Progenitor cell of endocrine pancreas (in vitro differentiated cells): ENCODE measurements at places on chromosomes 5 and 9.

DNA sequence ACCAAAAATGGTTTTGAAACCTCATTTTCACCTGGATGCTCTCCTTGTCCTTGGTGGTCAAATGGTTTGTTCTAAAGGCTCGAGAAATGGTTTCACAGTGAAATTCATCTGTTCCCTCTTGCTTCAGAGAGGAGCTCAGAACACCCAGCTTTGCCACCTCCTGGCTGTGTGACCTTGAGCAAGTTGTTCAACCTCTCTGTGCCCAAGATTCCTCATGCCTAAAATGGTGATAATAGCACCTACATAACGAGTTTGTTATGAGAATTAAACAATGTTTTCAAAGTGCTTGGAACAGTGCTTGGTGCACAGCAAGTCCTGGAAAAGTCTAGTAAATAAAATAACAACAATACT lies 6.5 kb upstream of the GADD45G start:
- no peak overlapping the region for H3K27ac ChIP-seq
- H3K4me3 ChIP-seq, result no peak overlapping the region
- H3K27me3 ChIP-seq, result peaks cover 38% of the 10 kb centered on the region
- no peaks in the 10 kb centered on the region for H3K36me3 ChIP-seq
- DNase-seq, result no peak

GRCh38 chr9:21334701-21335632 lies at the start of gene KLHL9:
Gene KLHL9 (minus strand): TSS chr9:21335404. CDS start chr9:21334859, 545 bp downstream.
- peaks cover 13% of the 10 kb centered on the region for H3K36me3 ChIP-seq
- H3K27me3 ChIP-seq, result peaks cover 3% of the 10 kb centered on the region
- H3K27ac ChIP-seq, result peak within 1 kb of the TSS; percentile 99

- H3K4me3 ChIP-seq, result no peak overlapping the region
- H3K36me3 ChIP-seq, result no peaks in the 10 kb centered on the region
- no peak overlapping the region for H3K27ac ChIP-seq
- H3K4me1 ChIP-seq, result peaks cover 37% of the 10 kb centered on the region
- no peak for DNase-seq
- H3K27me3 ChIP-seq, result no peaks in the 10 kb centered on the region
Measured at GRCh38 chr5:124231230-124231629, 515.2 kb downstream of the ZNF608 start.

GRCh38 chr5:1910081-1910760 lies 27.5 kb upstream of the IRX4 start:
- H3K27ac ChIP-seq, result no peak overlapping the region
- peaks cover 39% of the 10 kb centered on the region for H3K27me3 ChIP-seq
- DNase-seq, result no peak
- H3K4me3 ChIP-seq, result no peak overlapping the region
- H3K36me3 ChIP-seq, result no peaks in the 10 kb centered on the region

DNA sequence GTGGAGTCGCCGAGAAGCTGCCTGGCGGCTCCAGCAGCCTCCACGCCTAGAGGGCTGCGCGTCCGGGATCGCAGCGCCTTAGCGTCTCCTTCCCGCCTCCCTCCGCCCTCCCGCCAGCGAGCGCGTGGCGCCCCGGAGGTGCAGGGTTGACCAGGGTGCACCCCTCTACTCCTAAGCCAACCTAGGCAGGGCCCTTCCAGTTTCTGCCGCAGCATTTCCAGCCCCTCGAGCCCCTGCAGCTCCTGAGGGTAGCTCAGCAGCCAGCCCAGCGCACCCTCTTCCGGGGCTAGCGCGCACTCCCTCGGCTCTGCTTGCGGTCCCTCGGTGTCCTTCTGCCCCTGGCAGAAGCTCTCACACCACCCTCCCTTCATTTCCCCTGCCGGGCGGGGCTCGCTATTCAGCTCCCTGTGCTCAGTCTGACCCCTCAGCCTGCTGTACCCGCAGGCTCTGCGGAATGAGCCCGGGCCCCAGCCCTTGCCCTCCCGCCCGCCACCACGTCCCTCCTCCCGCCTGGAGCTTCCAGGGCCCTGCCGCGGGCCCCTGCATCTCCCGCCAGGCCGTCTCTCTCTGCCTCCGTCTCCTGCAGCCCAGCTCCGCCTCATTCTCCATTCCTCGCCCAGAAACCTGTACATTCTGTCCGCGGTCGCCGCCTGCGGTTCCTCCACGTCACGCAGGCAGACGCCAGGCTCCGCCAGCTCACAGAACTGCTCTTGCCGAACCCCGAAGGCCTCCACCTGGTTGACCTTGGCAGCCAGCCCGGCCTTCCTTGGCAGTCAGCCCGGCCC lies 61.8 kb downstream of the SPATA31C2 start:
- H3K4me3 ChIP-seq, result peak overlapping the region; percentile 79
- H3K4me1 ChIP-seq, result peaks cover 14% of the 10 kb centered on the region
- peak overlapping the region; percentile 90 for H3K27ac ChIP-seq
- peaks cover 3% of the 10 kb centered on the region for H3K27me3 ChIP-seq
- no peaks in the 10 kb centered on the region for H3K36me3 ChIP-seq

- no peak for DNase-seq
- H3K27ac ChIP-seq, result no peak overlapping the region
- peaks cover 26% of the 10 kb centered on the region for H3K36me3 ChIP-seq
- no peaks in the 10 kb centered on the region for H3K27me3 ChIP-seq
- H3K4me1 ChIP-seq, result no peaks in the 10 kb centered on the region
Measured at GRCh38 chr5:146463446-146463845, 16.3 kb downstream of the TCERG1 start.

- H3K36me3 ChIP-seq, result no peaks in the 10 kb centered on the region
- H3K4me3 ChIP-seq, result no peak overlapping the region
- no peak for DNase-seq
- peaks cover 92% of the 10 kb centered on the region for H3K27me3 ChIP-seq
- H3K4me1 ChIP-seq, result peaks cover 8% of the 10 kb centered on the region
Measured at GRCh38 chr5:88390096-88390441, 121.4 kb upstream of the TMEM161B start.

GRCh38 chr9:111149018-111149759 lies 110.9 kb upstream of the LPAR1 start:
- no peaks in the 10 kb centered on the region for H3K4me1 ChIP-seq
- no peak overlapping the region for H3K4me3 ChIP-seq
- no peaks in the 10 kb centered on the region for H3K27me3 ChIP-seq
- no peaks in the 10 kb centered on the region for H3K36me3 ChIP-seq
- no peak overlapping the region for H3K27ac ChIP-seq

DNA sequence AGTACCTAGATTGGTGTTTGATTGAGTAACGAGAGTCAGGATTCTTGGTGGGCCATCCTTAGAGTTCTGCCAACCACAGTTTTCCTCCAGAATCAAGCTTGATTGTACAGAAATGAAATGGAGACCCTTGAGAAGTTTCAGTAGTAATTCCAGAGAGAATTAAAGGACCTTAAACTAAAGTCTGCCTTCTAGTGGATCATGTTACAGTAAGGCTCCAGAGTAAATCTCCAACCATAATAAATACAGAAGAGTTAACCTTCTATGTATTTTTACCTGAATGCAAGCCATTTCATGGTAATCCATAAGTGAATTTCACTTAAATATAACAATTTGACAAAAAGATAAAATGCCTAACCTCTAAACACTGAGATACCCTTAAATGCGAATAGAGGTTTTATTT lies 53.0 kb upstream of the CNTLN start:
- peaks cover 13% of the 10 kb centered on the region for H3K4me1 ChIP-seq
- no peak for DNase-seq
- no peak overlapping the region for H3K4me3 ChIP-seq
- no peaks in the 10 kb centered on the region for H3K36me3 ChIP-seq
- no peaks in the 10 kb centered on the region for H3K27me3 ChIP-seq
- peak overlapping the region; percentile 53 for H3K27ac ChIP-seq

DNA sequence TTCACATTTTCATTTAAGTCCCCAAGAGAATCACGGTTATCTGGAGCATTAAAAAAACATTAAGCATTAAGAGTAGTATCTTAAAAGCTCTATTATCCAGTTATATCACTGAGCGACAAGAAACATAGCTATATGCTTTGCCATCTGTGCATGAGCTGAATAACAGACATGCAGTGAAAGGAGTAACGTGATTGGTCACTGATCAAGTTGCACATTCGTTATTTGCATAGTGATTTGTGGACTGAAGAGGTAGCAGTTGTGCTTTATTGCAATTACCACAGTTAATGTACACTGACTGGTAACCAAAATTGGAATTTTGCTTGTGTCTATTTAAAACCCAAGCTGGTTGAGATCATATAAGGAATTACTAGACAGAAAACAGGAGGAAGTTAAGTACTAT lies 107.4 kb downstream of the MCTP1 start:
- no peaks in the 10 kb centered on the region for H3K36me3 ChIP-seq
- H3K27ac ChIP-seq, result peak overlapping the region; percentile 15

DNA sequence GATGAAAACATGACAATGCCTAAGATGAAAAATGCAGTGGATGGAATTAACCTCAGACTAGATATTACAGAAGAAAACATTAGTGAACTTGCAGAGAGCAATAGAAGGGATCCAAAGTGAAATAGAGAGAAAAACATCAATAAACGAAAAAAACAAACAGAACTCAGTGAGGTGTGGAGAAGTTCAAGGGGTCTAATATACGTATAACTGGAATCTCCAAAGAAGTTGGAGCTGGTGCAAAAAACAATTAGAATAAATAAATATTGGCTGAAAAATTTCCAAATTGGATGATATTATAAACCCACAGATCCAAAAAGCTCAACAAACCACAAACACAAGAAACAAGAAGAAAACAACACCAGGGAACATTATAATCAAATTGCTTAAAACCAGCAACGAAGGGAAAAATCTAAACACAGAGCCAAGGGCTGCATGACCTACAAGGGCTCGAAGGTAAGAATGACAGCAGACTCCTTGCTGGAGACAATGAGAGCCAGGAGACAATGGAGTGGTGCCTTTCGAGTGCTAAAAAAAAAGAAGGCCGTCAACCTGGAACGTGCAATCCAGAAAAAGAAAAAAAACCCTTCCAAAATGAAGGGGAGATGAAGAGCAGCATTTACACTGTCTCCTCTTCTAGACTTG lies 11.8 kb downstream of the FAM163B start:
- peaks cover 1% of the 10 kb centered on the region for H3K36me3 ChIP-seq
- no peak overlapping the region for H3K4me3 ChIP-seq
- no peak overlapping the region for H3K27ac ChIP-seq
- DNase-seq, result no peak

DNA sequence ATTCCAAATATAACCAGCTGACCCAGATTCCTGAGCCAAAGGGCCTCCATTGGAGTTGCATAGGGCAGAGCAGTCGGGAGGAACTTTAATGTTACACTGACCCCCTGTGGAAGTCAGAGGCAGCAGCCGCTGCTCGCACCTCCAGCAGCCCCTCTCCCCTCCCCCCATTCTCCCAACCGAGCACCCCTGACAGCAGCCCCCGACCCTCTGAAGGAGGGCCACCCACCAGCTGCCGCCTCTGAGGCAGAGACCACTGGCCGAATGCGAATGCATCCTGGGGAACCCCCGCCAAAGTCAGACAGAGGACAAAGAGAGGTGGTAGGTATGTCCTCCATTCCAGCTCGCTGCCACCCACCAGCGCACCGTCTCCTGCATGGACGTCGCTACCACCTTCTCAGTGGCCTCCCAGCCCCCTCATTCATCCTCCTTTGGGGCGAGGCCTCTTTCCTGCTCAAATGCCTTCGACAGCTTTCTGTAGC lies 231.0 kb downstream of the CDK5RAP2 start:
- no peaks in the 10 kb centered on the region for H3K36me3 ChIP-seq
- no peak overlapping the region for H3K27ac ChIP-seq
- H3K4me1 ChIP-seq, result no peaks in the 10 kb centered on the region
- DNase-seq, result peak; percentile 42

DNA sequence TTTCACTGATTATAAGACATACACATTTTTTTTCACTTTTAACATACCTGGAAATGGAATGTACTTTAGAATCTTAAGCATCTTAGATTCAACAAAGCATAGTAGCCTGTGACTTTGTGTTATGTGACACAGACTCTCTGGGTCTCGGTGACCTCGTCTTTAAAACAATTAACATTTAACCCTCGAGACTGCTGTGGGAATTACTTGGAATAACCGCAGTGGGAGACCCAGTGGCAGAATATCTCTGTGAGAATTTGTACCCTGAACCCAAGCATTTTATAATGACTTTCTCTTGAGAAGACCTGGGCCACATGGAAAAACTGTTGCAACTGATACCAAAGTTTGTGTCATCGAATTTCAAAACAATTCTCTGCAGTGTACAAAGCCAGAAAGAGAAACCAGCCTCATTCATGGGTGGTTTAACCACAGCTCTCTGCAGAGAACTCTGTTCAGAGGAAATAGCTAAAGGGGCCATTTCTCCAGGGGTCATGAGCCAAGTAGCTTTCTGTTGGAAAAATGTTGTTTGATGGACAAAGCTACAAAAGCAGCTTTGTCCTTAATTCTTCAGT lies 10.0 kb upstream of the RETREG1 start:
- DNase-seq, result no peak
- H3K36me3 ChIP-seq, result no peaks in the 10 kb centered on the region
- no peaks in the 10 kb centered on the region for H3K4me1 ChIP-seq
- peaks cover 29% of the 10 kb centered on the region for H3K27me3 ChIP-seq
- H3K27ac ChIP-seq, result no peak overlapping the region

DNA sequence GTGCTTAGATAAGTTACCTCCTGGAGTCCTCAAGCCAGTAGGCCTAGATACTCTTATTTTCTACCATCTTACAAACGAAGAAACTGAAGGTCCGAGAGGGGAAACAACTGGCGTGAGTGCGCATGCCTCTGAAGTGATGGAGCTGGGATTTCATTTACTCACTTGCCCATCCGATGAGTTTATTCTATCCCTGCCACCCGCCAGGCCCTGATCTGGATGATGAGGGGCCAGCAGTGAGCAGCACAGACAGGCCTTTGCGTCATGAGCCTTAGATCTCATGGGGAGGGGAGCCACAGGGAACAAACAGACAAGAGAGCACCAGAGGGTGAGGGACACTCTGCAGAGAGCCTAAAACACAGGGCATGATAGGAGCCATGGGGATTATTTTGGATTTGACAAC lies 34.1 kb upstream of the SLC2A8 start:
- H3K27me3 ChIP-seq, result no peaks in the 10 kb centered on the region
- DNase-seq, result no peak
- H3K4me3 ChIP-seq, result no peak overlapping the region
- H3K4me1 ChIP-seq, result peaks cover 1% of the 10 kb centered on the region
- H3K36me3 ChIP-seq, result no peaks in the 10 kb centered on the region

DNA sequence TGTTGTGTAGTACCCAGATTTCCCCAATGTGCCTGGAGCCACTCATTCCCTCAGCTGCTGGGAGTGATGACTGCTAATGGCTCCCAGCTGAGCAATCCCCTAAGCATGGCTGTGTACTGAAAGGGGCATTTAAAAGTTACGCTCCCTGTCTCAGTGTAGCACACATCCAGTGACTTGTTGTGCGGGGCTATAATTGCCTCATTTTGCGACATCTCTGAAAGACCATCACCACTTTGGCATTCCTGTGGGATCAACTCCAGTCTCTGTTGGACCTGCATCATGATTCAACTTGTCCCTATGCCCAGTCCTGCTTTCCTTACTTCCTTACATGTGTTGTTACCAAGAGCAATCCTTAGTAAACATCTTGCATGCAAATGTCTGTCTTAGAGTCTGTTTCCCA lies 201.2 kb upstream of the MPDZ start:
- no peaks in the 10 kb centered on the region for H3K27me3 ChIP-seq
- H3K4me1 ChIP-seq, result peaks cover 5% of the 10 kb centered on the region

DNA sequence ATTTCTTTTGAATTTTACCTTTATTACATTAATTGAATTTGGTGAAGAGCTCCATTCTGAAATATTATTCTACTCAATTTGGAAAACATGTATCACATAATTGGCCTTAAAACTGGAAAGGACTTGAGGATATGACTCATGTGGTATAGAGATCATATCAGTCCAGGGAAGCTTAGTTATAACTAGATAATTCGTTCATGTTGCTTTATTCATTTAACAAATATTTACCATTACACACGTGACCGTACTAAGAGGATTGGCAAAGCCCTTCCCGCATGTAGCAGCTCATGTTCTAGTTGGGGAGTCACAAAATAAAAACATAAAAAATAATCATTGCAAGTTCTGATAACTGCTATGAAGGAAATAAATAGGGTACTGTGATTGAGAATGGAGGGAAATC lies 1816.5 kb downstream of the MAT2B start:
- H3K36me3 ChIP-seq, result no peaks in the 10 kb centered on the region
- no peak for DNase-seq
- no peaks in the 10 kb centered on the region for H3K27me3 ChIP-seq
- no peaks in the 10 kb centered on the region for H3K4me1 ChIP-seq
